ENCODE measurements at places on chromosomes 2 and 18. TPM values are rescaled to one million over a fixed set of nuclear protein-coding genes. Genes with fewer than 3 reads are reported as not detected.
A peak's percentile ranks its signal among the peaks of the same experiment; 100 is the strongest.

DNA sequence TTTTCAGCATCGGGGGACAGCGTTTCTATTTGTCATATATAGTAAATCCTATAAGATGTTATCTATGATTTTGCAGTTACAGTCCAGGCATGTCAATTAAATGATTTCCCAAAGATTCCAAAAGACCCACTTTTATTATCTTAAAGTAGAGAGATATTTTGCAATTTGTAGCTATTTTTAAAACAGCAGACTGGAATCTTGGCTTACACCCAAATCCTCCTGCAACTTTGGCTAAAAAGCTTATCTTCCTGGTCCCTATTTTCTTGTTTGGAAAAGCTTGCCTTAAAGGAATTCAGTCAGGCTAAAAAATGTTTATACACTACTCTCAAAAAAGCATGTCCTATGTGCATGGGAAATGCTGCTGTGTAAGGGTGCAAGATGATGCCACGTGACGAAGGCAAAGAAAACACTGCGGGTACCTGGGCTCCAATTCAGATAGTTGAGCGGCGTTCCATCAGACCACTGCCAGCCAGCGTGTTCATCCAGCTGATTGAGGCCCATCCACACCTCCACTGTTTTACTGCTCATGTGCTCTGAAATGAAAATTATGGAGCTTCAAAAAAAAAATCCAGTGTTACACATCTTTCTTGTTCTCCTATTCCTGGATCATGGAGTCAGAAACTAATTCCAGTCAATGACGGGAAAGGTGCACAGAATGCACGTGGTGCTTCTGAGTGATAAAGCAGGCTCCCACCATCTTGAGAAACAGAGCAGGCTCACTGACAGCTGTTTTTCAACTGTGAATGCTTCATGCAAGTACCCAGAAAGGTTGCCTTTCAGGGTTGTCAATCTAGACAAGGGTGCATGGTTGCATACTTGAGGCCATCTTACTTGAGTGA, 33.8 kb downstream of the PLA2R1 start:
- no peaks in the 10 kb centered on the region for H3K27me3 ChIP-seq
- no peak for DNase-seq
- H3K27ac ChIP-seq = no peak overlapping the region
- H3K4me1 ChIP-seq = peaks cover 21% of the 10 kb centered on the region
- H3K4me3 ChIP-seq = peak overlapping the region; percentile 1
- H3K36me3 ChIP-seq = no peaks in the 10 kb centered on the region

DNA sequence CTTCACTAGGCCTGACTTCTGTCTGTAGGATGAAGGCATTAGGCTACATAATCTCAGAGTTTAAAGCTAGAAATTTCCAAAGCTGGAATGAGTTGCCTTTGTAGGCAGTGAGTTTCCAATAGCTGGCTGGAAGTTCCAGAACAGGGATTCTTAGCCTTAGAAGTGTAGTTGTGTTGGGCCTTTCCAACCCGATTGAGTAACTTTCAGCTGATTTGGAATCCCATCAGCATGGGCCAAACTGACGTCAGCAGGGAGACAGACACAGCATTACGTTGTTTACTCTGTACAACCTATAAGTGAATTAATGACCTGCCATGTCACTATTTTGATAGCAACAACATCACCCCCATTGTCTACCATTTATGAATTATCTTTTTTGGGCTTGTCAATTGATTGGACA, 56.9 kb downstream of the SETBP1 start:
- H3K27me3 ChIP-seq = no peaks in the 10 kb centered on the region
- H3K27ac ChIP-seq = no peak overlapping the region
- H3K36me3 ChIP-seq = no peaks in the 10 kb centered on the region
- H3K4me3 ChIP-seq = no peak overlapping the region

- DNase-seq = no peak
- no peaks in the 10 kb centered on the region for H3K27me3 ChIP-seq
- H3K4me1 ChIP-seq = no peaks in the 10 kb centered on the region
- H3K4me3 ChIP-seq = no peak overlapping the region
- no peak overlapping the region for H3K27ac ChIP-seq
These were observed 20.8 kb upstream of the PDK1 start for GRCh38 chr2:172535119-172535518.

DNA sequence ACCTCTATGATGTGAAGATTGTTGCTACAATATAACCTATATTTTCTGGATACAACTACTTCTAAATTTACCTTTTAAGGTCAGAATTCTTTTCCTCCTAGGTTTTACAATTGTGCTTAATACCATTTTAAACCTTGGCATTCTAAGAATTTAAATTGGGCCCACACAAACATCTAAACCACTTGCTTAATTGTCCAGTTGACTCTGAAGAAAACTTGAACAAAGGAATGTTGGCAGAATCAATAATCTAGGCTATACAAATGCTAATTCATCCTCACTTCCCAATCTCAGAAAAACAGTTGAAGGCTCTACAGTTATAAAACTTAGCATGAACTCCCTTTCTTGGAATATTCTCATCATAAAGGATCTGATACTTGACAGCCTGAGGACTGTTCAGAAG, 84.3 kb downstream of the RPRM start:
- no peak for DNase-seq
- no peaks in the 10 kb centered on the region for H3K36me3 ChIP-seq
- H3K4me1 ChIP-seq = no peaks in the 10 kb centered on the region

GRCh38 chr2:24917086-24917485, 3.0 kb downstream of the ADCY3 start:
- no peak for DNase-seq
- peak overlapping the region; percentile 7 for H3K27ac ChIP-seq
- H3K4me1 ChIP-seq = peaks cover 39% of the 10 kb centered on the region
- peaks cover 25% of the 10 kb centered on the region for H3K27me3 ChIP-seq

GRCh38 chr2:54417577-54417976, 38.5 kb upstream of the SPTBN1 start:
- no peaks in the 10 kb centered on the region for H3K36me3 ChIP-seq
- no peaks in the 10 kb centered on the region for H3K27me3 ChIP-seq
- DNase-seq = no peak
- no peak overlapping the region for H3K4me3 ChIP-seq

DNA sequence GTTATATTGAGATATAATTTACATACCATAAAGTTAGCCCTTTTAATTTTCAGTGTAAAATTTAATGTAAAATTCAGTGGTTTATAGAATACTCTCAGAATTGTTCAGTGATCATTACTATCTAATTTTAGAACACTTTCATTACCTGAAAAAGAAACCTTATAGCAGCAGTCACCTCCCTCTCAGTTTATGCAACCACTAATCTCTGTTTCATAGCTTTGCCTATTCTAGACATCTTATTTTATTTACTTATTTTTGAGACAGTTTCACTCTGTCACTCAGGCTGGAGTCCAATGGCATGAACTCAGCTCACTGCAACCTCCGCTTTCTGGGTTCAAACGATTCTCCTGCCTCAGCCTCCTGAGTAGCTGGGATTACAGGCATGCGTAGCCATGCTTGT, 479.6 kb downstream of the DPP10 start:
- DNase-seq = no peak
- no peaks in the 10 kb centered on the region for H3K4me1 ChIP-seq
- no peaks in the 10 kb centered on the region for H3K36me3 ChIP-seq
- H3K27ac ChIP-seq = no peak overlapping the region
- no peak overlapping the region for H3K4me3 ChIP-seq

DNA sequence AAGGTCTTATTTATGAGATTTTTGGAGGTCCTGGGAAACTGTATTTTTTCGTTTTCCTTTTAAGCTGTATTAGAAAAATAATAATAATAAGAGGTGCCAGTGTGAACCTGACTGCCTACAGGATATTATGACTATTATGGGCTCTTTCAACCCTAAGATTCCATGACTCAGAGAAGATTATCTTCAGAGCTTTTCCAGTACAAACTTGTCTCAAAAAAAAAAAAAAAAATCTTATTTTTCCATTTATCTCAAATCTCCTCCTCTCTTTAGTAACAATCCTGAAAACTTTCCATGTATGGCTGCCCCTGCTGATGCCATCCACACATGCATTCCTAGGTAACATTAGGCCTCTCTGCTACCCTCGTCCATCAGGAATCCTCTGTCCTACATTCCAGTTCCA, 36.7 kb upstream of the RPE start:
- H3K4me1 ChIP-seq = no peaks in the 10 kb centered on the region
- H3K4me3 ChIP-seq = no peak overlapping the region
- no peak overlapping the region for H3K27ac ChIP-seq
- peaks cover 14% of the 10 kb centered on the region for H3K27me3 ChIP-seq
- DNase-seq = no peak

GRCh38 chr2:135913727-135914365, 37.6 kb upstream of the MCM6 start:
- no peak for DNase-seq
- peaks cover 44% of the 10 kb centered on the region for H3K36me3 ChIP-seq
- no peaks in the 10 kb centered on the region for H3K27me3 ChIP-seq
- H3K4me3 ChIP-seq = no peak overlapping the region

DNA sequence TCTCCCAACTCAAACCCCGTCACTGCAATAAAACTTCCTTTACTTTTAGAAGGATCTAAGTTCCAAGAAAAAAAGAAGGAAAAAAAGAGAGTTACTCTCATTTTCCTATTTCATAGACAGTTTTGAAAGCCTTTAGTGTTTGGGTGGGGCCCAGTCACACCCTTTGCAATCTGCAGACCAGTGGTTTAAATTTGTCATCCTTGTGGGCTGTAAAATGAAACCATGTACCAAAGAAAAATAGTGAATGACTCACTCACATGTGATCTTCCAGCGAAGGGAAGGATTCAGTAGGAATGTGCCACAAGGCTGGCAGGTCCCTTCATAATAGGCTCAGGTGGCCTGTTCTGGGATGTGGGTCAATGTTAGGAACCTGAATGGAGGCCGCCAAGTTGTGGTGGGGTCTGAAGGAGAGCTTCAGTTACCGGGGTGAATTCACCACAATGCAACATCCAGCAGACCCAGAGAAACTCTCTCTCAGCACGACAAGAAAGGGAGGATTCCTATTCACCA, 28.3 kb downstream of the ANXA4 start:
- DNase-seq = no peak
- peaks cover 29% of the 10 kb centered on the region for H3K4me1 ChIP-seq

DNA sequence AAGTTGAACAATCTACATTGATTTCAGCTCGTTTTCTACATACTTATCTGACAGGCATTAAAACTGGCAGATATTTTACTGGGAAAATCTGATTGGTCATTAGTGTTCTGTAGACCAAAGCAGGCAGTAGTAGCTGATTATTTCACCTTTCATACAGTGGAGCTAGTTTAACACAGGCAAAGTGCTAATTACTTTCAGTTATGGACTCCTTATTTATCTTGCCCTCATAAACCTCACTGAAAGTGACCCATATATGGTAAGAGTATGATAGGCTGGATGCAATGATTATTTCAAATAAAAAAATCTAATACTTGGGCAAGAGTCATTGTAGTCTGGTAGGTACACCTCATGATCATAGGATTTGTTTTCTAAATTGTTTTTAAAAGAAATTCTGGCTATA, 129.7 kb downstream of the MYO1B start:
- H3K27me3 ChIP-seq = no peaks in the 10 kb centered on the region
- no peak overlapping the region for H3K4me3 ChIP-seq
- peaks cover 6% of the 10 kb centered on the region for H3K36me3 ChIP-seq
- DNase-seq = no peak

- no peak overlapping the region for H3K4me3 ChIP-seq
- H3K27ac ChIP-seq = no peak overlapping the region
- H3K4me1 ChIP-seq = peaks cover 25% of the 10 kb centered on the region
- DNase-seq = no peak
- H3K27me3 ChIP-seq = peaks cover 96% of the 10 kb centered on the region
These were observed 2.9 kb upstream of the ADCYAP1 start for GRCh38 chr18:901761-902160.

- no peaks in the 10 kb centered on the region for H3K4me1 ChIP-seq
- no peak overlapping the region for H3K27ac ChIP-seq
- no peaks in the 10 kb centered on the region for H3K36me3 ChIP-seq
- H3K4me3 ChIP-seq = no peak overlapping the region
- H3K27me3 ChIP-seq = peaks cover 6% of the 10 kb centered on the region
These were observed 400.3 kb upstream of the HNRNPA3 start for GRCh38 chr2:176812246-176812775.

DNA sequence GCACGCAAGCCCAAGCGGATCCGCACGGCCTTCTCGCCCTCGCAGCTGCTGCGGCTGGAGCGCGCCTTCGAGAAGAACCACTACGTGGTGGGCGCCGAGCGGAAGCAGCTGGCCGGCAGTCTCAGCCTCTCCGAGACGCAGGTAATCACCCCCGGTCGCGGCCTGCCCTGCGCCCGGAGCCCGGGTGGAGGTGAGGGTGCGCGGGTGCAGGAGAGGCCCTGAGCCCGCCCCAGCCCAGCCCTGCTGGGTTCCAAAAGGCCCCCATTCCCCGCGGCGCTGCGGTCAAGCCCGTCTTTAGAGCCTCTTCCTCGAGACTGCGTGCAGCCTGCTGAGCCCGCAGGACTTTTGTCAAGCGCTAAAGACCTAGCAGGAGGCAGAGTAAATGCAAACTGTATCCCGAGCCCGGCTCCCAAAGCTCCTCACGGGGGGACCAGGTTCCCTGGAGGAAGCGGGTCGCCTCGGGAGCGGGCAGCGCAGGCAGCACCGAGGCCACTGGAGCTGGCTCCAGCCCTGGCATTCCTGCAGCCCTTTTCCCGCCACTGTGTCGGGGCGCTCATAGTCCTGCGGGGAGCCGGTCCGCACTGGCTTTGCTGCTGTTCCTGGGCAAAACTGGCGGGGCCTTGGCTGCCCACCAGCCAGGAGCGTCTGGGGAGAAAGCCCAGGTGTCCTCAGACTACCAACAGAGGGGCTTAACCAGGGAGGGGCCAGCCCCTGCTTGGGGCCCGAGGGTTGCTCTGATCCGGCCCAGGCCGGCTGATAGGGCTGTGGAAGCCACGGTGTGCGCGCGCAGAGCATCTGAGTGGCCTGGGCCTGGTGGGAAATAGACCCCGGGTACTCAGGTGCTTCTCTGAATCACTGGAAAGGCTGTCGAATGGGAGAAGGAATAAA, 7.3 kb downstream of the EMX1 start:
- peak overlapping the region; percentile 40 for H3K4me3 ChIP-seq
- H3K36me3 ChIP-seq = no peaks in the 10 kb centered on the region
- H3K27me3 ChIP-seq = peaks cover 100% of the 10 kb centered on the region
- peaks cover 29% of the 10 kb centered on the region for H3K4me1 ChIP-seq
- no peak for DNase-seq
- H3K27ac ChIP-seq = no peak overlapping the region

DNA sequence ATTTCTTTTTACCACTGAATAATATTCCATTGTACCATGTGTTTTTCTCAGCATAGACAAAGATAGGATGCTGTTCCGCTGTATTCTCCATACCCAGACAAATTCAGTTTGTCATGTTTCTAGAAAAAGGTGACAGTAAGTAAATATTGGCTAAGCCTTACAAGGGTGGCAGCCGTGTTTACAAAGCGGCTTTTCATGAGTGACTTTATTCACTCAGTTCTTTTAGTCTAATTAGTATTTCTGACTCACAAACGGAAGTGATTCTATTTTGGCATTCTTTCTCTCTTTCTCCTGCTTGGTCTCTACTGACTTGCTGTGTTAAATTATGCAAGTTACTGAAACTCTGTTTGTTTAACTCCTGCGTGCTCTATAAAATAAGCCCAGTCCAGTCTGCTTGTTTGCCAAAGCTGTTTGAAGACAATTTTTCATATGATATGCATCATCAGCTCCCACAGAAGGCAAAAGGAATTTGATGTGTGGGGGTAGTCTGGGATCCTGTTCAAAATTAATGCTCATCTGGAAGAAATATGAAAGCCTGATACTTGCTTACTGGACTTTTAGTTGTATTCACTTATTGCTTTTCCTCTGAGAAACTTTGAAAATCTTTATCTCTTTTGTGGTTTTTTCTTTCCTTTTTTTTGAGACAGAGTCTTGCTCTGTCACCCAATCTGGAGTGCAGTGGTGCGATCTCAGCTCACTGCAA, 2.3 kb upstream of the PLEKHH2 start:
- H3K4me1 ChIP-seq = peaks cover 15% of the 10 kb centered on the region
- H3K27me3 ChIP-seq = peaks cover 65% of the 10 kb centered on the region
- no peak for DNase-seq
- peak overlapping the region; percentile 27 for H3K27ac ChIP-seq

The REG3G gene
- total RNA-seq = not detected

The CCDC121 gene
- 6.8 TPM for total RNA-seq

The GPR55 gene
- not detected for total RNA-seq

The SLC5A7 gene
- not detected for total RNA-seq

The L3MBTL4 gene
- 3.5 TPM for total RNA-seq

All from left ventricle myocardium inferior (tissue), 1 donor.